ENCODE measurements at places on chromosomes 1 and 21.

- no peak for DNase-seq
These were observed 1656.1 kb downstream of the KCNT2 start for GRCh38 chr1:194952171-194952570.

DNA sequence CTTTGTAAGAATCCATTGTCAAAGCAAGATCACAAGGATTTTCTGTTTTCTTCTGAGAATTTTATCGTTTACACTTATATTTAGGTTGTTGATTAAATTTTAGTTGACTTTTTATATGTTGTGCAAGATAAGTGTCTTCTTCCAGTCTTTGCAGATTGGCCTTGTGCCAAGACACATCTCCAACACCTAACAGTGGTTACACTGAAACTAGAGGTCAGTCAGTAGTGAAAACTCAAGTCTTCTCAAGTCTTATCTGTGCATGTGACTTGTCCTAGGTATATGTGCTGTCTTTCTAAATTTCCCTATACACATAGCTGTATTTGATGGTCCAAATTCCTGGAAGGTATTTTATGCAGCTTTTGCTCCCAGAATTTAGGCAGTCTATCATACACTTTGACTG is 1183.2 kb upstream of the B3GALT2 start:
- no peak for DNase-seq

GRCh38 chr1:36506276-36506920 is 23.7 kb upstream of the CSF3R start:
- no peak for DNase-seq

- DNase-seq: no peak
These were observed 46.3 kb downstream of the UMODL1 start for GRCh38 chr21:42117229-42117966.

GRCh38 chr21:41932576-41933312 is 21.1 kb downstream of the C2CD2 start:
- no peak for DNase-seq

DNA sequence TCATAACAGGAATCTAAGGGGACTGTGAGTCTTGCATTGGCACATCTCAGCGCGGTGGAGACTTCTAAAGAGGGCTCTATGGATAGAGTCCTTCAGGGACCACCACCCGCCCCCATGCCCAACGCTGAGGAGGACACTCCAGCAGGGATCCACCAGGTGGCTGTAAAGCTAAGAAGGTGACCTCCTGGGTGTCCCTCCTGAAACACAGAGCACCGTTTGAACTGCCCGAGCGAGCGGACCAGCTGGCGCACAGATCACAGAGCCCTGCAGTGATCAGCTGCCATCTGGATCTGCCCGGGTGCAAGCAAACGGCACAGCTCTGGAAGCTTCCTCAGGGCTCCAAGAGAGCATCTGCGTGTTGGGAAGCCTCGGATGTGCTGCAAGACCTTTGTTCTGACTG is 51.3 kb upstream of the LYST start:
- DNase-seq: no peak

DNA sequence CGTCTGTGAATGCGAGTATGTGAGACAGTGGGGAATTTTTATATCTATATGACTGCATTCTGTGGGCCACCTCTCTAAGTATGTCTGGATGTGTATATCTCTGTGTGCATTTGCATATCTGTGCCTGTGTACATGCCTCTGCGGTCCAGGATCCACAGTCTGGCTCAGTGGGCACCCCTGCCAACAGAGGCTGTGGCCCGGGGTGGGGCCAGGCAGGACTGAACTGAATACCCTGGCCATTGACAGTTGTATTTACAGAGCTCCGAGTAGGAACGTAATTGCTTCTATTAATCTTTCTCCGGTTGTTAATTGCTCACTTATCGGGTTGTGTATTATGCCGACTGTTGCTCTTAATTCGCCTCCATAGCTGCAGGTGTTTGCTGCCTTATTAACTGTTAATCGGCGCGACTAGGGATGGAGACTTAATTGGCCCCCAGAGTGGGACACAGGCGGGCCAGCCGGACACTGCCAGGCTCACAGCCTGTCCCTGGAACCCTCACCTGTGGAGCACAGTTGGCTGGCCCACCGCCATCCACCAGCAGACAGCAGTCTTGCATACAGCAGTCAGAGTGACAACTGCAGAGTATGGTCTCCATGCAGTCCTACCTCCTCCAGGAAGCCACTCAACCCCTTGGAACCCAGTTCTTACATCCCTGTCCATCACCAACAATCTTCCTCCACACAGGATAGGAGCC is 22.4 kb upstream of the ADGRB2 start:
- DNase-seq: no peak

DNA sequence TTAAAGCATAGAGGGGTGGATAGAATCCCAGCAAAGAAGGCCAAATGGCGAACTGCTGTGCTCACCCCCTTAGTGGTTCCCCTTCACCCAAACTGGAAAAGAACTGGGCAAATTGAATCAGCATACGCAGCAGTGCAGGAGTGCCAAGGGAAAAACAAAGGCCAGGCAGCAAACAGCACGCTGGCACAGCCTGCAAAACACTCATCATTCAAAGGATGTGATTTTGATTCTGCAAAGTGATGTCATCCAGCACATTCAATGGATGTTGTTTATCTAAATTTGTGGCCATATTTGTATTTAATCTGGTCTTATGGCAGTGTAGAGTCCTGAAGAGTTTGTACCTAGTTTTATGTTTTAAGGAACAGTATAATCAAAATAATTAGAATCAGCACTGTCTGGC is 71.8 kb upstream of the ECE1 start:
- no peak for DNase-seq

DNA sequence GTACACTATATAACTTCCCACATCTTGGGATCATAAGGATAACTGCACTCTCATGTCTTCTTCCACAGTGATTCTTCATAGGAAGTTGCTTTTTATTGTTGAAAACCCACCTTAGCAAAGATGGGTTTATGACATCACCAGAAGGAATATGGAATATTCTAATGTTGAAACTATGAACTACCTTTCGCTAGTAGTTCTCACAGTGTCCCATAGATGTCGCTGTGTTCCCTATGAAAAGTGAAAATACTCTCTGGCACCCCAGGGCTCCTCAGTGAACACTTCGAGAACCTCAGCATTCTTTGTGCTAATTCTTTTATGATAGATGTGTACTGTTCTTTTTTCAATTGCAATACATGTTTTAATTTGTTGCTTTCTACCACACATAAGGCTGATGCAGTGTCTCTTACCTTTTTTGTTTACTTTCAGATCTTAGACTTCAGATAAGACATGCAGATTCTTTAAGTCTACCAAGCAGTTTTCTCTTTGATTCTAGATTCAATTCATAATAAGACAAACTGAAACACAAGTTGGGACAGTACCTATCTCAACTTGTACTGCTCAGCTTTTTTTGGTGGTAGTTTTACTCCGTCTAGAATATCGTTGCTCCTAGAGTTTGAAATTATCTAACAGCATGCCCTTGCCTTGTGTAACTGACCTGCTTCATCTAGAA is 90.8 kb downstream of the GTF2B start:
- DNase-seq: no peak

GRCh38 chr1:47841356-47841755 is 155.8 kb downstream of the TRABD2B start:
- no peak for DNase-seq

DNA sequence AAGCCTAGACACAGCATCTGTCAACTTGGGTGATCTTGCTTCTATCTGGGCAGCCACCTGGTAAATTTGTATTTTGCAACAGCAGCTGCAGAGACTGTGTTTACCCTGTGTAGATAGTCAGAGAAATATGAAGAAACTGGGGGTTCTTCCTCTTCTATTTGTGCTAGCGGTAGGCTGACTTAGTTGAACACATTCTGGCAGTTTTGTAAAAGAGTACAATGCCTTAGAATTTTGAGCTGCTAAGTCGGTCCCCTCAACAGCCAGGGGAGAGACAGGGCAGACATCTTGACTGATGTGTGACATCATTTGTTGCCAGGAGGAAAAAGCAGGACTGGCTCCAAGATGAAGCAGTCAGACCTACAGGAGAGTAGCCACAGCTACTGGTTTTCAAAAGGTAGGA is 53.7 kb downstream of the KCNJ6 start:
- DNase-seq: peak; percentile 22

DNA sequence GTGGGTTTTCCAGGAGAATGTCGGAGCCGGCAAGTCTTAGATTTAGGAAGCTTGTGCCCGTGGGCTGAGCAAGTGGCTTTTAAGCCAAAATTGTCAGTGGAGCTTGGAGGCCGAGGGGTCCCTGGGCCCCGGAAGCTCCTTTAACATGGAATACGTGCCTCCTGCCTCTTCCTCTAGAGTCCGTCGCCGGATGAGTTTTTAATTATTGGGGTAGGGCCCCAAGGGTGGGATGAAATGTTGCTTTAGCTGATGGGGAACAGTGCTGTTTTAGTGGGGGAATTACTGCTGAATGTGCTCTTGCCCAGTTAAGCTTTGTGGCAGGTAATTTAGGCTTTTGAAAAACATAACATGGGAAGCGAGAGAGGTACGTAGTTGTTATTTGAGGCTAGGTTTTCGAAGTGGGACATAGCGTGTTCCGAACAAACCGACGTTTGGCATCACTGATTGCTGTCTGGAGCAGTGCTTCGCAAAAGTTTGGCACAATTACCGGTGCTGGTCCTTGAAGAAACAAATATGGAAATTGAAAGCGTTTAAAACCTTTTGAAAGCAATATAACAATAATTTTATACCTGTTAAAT is 786 bp downstream of the RPL5 start:
- no peak for DNase-seq

GRCh38 chr1:15011160-15011559 is 142.4 kb upstream of the TMEM51 start:
- no peak for DNase-seq

DNA sequence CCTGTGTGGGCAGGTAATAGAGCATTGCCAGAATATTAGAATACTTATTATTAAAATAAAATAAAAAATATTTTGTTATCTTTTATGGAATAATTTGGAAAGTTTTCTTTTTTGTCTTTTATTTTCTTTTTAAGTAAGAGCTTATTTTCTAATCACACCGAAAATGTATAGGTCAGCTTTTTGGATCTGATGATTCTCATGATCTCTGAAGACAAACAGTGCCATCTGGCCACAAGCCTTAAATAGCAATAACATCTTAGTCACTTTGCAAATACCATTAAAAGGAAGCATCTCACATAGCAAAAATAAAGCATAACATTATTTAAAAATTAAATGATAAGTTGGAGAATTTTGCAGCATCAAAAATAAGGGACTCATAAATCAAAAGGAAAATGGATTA is 213.8 kb downstream of the PLA2G4A start:
- no peak for DNase-seq

GRCh38 chr1:150234566-150235293 is 1.2 kb downstream of the ANP32E start:
- DNase-seq: peak; percentile 75

DNA sequence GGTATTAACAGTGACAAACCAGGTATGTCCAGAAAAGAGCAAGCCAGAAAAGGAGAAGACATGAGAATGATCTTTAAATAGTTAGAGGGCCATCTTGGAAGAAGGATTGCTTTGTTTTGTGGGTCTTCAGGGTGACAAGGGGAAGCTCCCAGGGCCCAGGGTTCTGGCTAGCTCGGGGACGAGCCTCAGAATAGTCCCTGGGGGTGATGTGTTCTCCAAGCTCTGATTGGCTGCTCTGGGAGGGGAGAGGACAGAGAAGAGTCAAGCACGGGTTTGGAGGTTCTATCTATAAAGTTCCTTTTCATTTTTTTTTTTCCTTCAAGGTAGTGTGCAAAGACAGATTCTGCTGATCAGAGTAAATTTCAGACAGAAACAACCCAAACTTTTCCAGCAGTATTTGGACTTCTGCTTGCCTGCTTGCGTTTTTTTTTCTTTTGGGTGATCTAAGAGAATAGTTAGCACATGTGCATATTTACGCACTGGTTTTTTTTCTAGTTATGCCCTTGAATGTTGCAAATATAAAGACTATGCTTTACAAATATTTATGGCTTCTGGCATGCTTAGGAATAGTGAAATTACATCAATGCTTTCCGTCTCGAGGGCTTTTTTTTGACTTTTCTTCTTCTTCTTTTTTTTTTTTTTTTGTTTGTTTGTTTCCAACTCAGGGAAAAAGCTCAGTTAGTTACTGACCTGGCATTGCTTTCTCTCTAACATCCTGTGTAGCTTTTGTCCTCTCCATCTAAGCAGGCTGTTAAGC is 59.7 kb downstream of the ROR1 start:
- no peak for DNase-seq

DNA sequence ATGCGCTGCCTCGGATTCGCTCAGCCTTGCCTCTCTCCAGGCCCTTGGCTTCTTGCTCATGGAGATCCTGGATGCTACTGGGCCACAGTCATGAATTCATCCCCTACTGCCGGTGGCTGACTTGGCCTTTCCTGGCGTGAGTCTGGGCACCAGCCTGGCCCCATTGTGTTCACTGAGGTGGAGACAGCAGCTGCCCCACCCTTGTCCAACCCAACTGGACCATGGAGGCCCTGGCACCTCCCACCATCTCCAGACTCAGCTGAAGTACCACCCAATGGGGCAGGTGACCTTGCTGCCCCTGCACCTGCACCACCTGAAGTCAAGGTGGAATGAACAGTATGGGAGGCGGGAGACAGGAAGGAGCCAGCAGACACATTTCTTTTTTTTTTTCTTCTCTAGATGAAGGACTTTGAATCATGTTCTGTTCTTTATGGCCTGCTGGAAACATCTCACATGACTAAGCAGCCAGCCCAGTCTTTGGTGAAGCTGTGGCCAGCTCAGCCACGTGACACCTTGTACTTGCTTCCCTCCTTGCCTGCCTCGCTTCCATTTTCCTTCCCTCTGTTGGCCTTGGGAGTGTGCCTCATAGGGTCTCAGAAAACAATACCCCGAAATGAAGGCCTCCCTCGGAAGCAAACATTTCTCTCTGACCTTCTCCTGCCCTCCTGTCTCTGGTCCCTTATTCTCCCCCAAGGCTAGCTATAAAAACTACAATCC is 3.8 kb upstream of the SLC30A2 start:
- no peak for DNase-seq

DNA sequence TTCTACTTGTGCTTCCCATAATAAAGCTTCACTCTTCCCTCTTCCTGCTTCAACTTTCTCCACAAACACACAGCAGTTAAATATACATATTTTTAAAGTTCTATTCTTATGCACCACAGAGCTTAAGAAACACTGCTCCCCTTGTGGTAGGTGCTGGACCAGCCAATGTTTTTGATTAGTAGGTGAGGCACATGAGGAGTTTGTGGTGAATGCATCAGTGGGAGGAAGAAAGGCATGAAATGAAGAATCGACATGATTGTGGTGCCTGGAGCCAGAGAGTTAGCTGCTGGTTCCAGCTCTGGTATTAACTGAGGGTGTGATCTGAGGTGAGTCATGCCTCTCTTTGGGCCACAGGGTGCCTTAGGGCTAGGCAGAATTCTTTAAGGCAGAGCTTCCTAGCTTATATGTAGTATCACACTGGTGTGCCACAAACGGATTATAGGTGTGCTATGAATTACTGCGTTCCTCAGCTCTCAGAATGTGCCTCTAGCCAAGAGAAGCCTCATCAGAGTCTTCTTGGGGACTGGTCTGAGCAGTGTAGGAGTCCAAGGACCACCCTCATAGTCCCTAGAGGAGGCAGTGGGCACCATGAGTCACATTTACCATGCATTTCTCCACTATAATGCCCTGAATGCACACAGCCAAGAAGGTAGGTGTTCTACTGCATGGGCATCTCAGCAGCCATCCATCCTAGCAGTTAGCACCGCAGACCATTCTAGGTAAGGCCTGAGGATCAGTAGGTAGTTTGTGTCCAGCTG is 97.4 kb upstream of the SGIP1 start:
- DNase-seq: no peak

Data from SIG-M5 (cell line).